Fibroblast of the aortic adventitia (primary cell): ENCODE measurements at places on chromosomes 13 and 19. TPM values are rescaled to one million over a fixed set of nuclear protein-coding genes. Genes with fewer than 3 reads are reported as not detected.

Gene MBD3L2
- not detected in 2 replicates for total RNA-seq

Gene PABPC3
- total RNA-seq = 0.08 and 0.09 TPM in 2 replicates

Gene GGACT
- 5.9 and 9.1 TPM in 2 replicates for total RNA-seq

Gene DAND5
- total RNA-seq = 0.18 TPM in 1 of 2 replicates, not detected in the other

Gene NCAN
- total RNA-seq = not detected in 2 replicates

Gene GARIN5A
- total RNA-seq = not detected in 2 replicates

Gene GZMM
- not detected in 2 replicates for total RNA-seq

Gene FGF21
- total RNA-seq = not detected in 2 replicates

Gene MIDN
- 23.2 and 32.5 TPM in 2 replicates for total RNA-seq

Gene KCNC3
- not detected in 2 replicates for total RNA-seq

Gene PCSK4
- 0.25 and 2.2 TPM in 2 replicates for total RNA-seq
